BE2C (cell line): ENCODE measurements at places on chromosomes 13 and 19.
A peak's percentile ranks its signal among the peaks of the same experiment; 100 is the strongest.

- no peak for DNase-seq
Measured at GRCh38 chr19:6532244-6532999, 1.6 kb downstream of the TNFSF9 start.

GRCh38 chr19:41367848-41368301 is 3.9 kb upstream of the B9D2 start:
- no peak for DNase-seq

DNA sequence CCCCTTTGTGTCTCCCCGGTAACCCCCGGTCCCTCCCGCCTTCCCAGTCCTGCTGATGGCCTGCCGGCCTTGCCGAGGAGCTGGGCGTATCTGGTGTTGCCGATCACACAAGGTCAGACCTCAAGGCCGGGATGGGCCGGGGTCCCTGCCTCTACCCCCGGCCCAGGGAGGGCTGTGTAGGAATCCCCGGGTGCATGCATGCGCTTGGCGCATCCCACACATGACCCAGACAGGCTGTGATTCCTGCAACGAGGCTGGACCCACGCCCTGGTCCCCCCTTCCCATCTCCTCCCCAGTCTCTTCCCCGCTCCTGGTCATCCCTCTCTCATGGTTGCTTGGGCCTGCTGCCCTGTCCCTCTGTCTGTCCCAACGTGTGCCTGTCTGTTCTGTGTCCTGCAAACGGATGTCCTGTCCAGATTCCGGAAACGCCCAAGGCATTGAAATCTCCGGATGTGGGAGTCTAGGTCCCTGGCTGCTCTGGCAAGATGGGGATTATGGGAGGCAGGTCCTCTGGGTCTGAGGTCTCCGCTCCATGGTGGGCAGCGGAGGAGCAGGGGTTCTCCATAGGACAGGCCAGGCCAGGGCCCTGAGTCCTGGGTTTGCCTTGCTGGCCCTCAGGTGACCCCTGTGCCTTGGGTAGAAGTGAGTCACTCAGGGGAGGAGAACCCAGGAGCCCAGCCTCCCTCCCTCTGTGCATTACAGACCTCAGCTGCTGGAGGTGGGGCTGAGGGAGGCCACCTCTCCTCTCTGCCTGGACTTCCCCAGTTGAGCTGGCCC is 1.6 kb downstream of the PKN1 start:
- DNase-seq = peak; percentile 56

DNA sequence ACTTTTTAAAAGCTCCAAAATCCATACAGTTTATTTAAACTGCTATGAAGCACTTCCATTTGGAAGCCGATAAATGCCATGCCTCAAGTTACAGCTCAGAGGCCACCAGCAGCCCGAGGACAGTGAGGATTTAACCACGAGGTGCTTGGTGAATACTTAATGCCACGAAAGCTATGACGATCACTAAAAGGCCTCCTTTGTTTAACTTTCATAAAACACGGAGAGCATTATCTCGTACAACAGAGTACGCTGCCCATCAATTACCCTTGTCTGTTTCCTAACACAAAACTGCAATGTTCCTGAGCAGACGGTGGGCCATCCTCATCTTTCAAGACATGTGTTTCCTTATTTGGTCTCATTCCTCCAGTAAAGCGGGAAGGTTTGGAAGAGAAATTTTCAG is 58.4 kb downstream of the PEPD start:
- no peak for DNase-seq

- no peak for DNase-seq
Measured at GRCh38 chr13:27860743-27861142, 59.1 kb upstream of the PDX1 start.

DNA sequence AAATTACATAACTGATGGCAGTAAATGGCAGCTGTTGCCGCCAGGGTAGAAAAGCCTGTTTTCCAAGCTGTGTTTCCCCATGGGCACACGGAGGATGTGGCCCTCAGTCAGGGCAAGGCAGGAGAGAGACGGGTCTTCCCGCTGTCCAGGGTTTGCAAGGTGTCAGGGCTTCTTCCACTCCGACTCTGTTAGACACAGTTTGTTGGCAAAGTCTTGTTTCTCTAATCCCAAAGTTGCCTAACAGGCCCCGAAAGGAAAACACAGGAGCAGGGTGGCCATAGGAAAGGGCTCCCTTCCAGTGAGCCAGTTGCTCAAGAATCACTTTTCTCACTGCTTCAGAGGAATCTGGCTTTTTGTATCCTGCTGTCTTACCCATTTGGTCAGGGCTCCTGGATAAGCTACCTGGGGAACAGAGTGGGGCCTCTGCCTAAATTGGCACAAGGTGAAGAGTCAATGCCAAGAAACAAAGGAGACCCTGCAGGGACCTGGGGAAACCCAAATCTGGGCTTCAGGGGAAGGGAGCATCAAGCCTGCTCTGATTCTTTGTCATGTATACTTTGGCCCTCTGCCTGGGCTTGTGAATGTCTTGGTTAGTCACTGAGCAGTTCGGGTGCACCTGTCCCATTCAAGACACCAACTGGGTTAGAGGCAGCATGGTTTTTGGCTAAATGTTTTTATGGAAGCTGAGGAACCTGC is 29.0 kb upstream of the CXCL17 start:
- DNase-seq = no peak

DNA sequence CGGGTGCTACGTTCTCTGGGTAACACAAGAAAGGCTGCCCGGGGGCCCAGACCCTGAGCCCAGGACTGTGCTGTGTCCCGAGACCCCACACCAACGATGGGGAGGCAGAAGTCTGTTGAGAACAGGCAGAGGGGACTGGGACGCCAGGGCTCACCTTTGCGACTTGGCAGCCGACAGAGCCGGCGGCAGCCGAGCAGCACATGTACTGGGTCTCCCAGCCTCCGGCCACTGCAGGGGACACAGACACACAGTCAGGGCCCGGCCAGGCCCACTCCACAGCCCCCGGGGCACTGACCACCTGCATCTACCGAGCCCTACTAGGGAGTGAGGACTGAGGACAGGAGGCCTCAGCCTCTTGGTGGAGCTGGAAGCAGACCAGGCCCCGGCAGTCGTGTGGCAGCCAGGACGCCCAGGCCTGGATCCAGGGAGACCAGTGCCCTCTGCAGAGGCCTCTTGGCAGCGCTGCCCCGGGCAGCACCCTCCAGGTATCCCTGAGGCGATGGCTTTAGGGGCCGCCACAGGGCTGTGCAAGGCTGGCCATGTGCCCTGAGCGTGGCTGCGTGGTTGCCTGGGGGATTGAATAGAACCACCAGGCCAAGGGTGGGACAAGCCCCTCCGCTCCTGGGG is 5.6 kb upstream of the ATP8B3 start:
- no peak for DNase-seq

GRCh38 chr13:102901615-102902305 is 55.9 kb downstream of the ERCC5 start:
- DNase-seq = no peak

- no peak for DNase-seq
Measured at GRCh38 chr19:54561840-54562239, 11.8 kb upstream of the LILRA2 start.

- DNase-seq = no peak
Measured at GRCh38 chr13:71237332-71237731, 629.7 kb downstream of the DACH1 start.

GRCh38 chr19:32101206-32101605 is 244.2 kb upstream of the ZNF507 start:
- DNase-seq = no peak

- no peak for DNase-seq
Measured at GRCh38 chr13:94259984-94260383, 219.5 kb downstream of the DCT start.

GRCh38 chr19:33210266-33210940 is 15.2 kb downstream of the SLC7A10 start:
- no peak for DNase-seq

DNA sequence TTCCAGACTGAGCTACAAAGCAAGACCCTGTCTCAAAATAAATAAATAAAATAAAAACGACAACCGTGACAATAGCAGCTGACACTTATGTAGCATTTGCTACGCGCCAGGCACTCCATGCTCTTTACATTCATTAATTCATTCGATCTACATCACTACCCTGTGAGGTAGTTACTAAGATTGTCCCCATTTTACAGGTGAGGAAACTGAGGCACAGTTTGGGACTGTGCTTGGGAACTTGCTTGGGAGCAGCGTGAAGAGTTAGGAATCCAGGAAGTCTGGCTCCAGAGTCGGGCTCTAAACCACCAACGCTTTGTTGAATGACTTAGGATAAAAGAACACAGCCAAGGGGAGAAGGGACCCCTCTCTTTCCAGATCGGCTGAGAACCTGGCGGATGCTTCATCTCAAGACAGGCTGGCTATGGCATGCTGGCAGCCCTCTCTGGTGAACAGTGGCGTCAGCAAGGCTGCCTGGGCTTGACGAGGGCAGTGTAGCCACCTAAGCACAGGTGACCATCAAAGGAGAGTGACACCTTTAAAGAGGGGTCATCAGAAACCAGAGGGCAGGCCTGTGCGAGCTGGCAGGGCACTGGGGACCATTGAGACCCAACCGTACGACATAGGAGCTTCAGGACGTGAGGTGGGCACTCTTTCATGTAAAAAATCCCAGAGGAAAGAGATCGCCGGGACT is 591 bp downstream of the DOHH start:
- no peak for DNase-seq

DNA sequence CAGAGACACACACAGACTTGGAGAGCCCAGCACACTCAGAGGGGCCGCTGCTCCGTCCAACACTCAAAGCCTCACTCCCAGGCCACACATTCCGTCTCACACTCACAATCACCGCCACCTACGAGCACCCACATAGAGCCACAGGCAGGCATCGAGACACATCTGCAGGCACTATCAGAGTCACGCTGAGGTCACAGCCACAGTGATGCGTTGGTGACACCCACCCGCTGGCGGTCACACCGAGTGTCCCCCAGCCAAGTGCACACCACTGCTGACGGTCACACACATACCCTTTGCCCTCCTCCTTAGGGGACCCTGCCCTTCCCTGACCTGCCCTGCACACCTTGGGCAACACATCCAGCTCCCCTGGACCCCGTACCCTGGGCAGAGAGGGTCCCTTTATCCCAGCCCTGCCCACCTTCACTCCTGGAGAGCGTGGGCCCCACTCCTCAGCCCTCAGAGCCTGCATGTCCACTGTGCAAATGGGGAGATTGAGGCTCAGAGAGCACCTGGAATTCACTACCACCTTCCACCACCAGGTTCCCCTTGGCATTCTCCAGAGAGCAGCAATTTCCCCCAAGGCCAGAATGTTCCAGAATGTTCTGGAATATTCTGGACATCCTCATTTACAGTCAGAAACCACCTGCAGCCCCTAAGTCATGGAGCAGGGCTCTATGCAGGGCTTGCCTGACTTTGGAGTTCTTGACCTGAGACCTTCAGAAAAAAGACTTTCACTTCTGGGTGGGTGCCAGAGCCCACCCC is 5.4 kb downstream of the FUT5 start:
- no peak for DNase-seq
